ENCODE measurements at places on chromosomes 1 and 21.

DNA sequence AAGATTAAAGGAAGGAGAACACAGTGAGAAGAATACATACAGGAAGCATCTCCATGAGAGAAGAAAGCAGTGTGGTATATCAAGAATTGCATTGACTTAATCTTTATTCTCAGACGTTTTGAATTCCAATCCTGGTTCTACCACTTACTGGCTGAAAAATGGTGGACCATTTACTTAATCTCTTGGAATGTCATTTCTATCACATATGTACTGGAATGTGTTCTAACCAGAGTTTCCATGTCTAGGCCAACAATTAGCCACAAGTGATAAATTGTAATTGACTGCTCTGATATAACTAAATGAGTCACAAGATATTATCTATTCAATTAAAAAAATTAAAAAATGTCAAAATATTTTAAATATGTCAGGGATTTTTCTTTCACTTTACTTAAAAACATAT is 626.1 kb downstream of the PTPRC start:
- no peak for DNase-seq

GRCh38 chr1:235102993-235103411 is 25.6 kb downstream of the TOMM20 start:
- peak; percentile 23 for DNase-seq

DNA sequence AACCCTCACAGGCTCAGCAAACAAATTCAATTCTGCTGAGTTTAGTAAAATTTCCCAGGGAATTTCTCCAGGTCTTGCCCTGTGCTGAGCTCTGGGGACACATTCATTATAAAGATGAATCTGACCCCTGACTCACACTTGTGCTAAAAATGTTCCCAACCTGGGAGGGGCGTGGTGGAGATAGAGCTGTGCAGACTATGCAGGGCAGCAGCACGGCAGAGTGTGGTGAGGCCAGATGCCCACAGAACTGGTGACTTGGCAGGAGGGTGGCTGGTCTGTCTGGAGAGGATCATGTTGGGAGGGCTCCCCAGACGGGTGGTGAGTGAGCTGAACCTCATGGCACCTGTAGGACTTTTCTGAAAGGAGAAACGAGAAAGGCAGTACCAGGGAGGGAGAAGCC is 31.6 kb downstream of the FAAH start:
- no peak for DNase-seq

DNA sequence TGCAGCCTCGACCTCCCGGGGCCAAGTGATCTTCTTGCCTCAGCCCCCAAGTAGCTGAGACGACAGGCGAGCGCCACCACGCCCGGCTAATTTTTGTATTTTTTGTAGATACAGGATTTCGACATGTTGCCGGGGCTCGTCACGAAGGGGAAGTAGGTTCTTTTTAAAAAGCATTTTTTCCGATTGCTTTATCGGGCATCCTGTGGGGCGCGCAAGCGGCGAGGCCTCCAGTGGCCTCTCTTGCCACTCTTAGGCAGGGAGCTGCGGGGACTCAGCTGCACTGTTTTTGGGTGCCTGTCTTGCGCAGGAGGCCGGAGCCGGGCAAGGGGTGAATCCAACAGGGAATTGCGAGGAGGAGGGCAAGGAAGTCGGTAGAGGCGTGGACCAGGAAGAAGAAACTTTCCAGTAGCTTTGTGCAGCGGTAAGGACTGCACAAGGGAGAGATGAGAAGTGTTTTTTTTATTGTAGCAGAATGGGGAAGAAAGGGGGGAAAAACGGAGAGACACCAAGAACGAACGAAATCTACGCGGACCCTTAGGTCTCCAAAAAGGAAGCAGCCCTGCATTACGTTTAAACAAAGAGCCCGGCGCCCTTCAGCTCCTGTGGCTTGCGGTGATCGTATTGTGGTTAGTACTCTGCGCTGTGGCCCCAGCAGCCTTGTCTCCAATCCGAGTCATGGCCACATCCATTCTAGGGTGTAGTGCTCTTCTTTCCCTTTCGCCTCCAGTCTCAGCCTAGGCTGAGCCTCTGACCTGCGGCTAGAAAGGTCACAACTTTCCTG is 164.8 kb downstream of the PPIAL4G start:
- no peak for DNase-seq

GRCh38 chr1:178690496-178690895 is 34.5 kb upstream of the RALGPS2 start:
- DNase-seq, result no peak

DNA sequence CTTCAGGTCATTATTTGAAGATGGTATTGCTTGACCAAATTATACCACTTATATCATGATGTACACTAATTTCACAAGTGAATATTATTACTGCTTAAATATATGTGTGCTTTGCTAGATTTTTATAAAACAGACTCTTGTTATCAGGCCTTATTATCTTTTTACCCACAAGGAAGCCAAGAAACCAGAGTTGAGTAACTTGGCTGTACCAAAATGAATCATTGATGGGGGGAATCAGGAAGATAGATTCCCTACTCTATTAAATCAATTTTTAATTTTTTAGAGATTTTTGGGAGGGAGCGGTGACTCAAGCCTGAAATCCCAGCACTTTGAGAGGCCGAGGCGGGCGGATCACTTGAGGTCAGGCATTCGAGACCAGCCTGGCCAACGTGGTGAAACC is 16.0 kb upstream of the SCCPDH start:
- DNase-seq, result no peak

GRCh38 chr1:34746785-34747637 is 7.8 kb upstream of the GJB5 start:
- DNase-seq, result no peak

- DNase-seq, result no peak
These were observed 80.7 kb downstream of the SMYD2 start for GRCh38 chr1:214361636-214362035.

GRCh38 chr1:67814121-67814772 is 19.0 kb downstream of the GNG12 start:
- no peak for DNase-seq

- DNase-seq, result no peak
These were observed 129.6 kb downstream of the SYT2 start for GRCh38 chr1:202580619-202581018.

GRCh38 chr1:1407636-1408318 is 684 bp upstream of the MRPL20 start:
- DNase-seq, result no peak

- DNase-seq, result no peak
These were observed 1.6 kb downstream of the ELOVL1 start for GRCh38 chr1:43366179-43366578.

GRCh38 chr1:17610713-17611112 is 71.2 kb downstream of the ARHGEF10L start:
- no peak for DNase-seq

DNA sequence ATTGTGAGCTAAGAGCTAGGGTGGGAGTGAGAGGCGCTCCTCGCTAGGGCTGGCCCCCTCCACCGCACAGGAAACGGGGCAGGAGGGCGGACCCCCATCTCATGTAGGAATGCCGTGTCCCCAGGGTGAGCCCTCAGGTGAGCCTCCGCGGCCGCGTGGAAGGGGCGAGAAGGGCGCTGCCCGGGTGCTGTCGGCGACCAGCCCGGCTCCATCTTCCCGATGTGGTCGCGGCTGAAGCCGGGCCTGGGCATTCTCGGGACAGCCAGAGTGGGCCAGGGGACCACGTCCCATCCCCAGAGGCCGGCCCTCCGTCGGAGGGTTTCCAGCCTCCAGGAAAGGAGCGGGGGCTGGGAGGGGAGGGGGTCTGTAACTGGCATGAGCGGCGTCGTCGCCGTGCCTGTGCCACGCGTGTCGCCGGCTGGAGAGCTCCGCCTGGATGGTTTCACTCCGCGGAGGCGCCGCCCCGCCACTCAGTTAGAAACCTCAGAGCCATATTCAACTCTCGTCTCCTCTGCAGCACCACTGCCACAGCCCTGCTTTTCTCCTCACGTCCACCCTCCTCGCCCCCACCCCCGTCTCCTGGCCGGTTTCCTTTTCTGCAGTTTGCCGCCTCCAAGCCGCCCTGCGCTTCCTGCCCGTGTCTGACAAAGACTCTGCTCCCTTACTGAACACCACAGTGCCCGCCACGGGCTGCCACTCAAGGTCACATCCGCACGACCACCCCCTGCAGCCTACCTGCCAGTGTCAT is at the start of gene TMEM269:
TSS of gene TMEM269 (plus strand) at position 46 of the 748 bp plus-strand sequence. CDS start 4,903 bp downstream, outside the sequence.
- no peak for DNase-seq

- DNase-seq, result no peak
These were observed 14.7 kb downstream of the OVGP1 start for GRCh38 chr1:111412839-111413238.

GRCh38 chr1:116075990-116076389 is 35.2 kb upstream of the MAB21L3 start:
- no peak for DNase-seq

GRCh38 chr1:48523558-48523957 is 51.6 kb upstream of the SPATA6 start:
- no peak for DNase-seq

GRCh38 chr1:223877804-223878203 is 32.1 kb upstream of the TP53BP2 start:
- no peak for DNase-seq

DNA sequence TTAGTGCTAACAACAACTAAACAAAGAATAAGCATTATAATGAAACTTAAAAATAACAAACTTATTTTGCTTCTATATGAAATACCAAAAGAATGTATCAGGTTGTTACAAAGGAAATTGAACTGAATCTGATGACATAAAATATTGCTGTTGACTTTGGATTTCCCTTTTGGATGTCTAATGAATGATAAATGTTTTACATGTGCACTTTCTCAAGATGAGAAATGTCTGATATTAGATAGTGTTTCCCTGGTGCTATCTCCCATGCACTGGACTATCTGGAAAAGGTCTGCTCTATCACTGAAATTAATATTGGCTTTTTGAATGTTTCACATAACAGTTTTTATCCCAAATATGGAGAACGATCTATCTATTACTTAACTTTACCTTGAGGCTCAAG is 179.9 kb downstream of the HMCN1 start:
- no peak for DNase-seq

GRCh38 chr1:97281962-97282361 is 560.4 kb downstream of the PTBP2 start:
- no peak for DNase-seq

DNA sequence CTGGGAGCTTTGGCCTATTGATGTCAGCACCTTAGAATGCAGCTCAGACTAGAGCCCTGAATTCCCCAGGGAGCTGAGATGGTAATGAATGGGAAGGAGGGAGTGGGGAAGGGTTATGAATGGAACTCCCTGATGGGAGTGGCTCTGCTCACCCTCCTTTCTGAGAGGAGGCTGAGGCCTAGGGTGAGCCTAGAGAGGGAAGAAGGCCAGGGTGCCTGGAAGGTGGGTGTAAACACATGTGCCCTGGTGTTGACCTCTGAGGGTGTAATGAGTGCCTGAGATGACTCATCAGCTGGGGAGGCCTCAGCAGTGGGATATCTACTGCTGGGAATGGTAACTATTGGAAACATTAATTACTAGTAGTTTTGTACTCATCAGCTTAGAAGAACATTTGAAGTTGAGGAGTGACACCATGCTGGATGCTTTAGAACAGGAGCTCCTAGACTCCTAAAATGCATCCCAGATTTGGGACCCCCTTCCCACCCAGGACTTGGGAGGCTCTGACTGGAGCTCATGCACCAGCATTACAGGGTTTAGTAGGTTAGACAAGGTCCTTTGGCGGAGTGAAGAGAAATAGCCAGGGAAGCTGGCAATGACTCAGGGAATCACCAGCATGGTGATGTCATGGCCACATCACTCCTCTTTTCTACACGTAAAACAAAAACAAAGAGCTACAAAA is 16.0 kb upstream of the PIGV start:
- DNase-seq, result no peak

DNA sequence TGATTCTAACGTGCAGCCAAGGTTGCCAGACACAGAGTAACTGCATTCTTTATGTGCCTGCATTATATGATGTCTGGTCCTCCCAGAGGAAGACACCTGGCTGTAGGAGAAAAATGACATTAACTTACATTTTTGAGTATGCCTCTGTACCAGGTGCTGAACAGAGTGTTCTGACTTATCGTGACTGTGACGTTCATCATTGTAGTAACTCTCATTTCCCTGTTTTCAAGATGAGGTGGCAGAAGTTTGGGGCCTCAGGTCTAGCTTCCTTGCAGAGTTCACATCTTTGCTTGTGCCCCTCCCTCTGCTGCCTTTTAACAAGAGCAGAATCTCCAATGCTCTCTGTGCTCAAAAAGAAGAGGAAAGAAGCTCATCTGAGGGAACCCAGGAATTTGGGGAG is 488.0 kb downstream of the AJAP1 start:
- no peak for DNase-seq

- no peak for DNase-seq
These were observed 29.1 kb downstream of the MAP3K21 start for GRCh38 chr1:233356705-233356987.

DNA sequence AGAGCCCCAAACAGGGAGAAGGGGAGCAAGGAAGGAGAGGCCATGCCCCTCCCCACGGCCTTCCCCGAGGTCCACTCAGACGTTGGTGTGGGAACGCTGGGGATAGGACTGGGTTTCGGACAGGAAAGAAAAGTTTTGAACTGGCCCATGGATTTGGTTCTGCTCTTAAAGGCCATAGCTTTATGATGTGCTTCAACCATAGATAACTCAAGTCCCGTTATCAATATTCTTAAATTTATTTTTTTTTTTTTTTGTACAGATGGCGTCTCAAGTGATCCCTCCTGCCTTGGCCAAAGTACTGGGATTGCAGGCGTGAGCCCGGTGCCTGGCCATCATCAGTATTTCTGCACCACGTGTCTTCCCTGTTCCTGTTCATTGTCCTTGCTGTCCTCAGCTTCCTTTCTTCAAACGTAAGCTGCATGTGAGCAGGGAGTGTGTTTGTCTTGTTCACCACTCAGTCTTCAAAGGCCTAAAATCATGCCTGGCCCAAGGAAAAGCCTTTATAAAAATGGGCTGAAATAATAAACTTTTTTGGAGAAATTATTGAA is 820 bp upstream of the KRTAP10-1 start:
- DNase-seq, result no peak

DNA sequence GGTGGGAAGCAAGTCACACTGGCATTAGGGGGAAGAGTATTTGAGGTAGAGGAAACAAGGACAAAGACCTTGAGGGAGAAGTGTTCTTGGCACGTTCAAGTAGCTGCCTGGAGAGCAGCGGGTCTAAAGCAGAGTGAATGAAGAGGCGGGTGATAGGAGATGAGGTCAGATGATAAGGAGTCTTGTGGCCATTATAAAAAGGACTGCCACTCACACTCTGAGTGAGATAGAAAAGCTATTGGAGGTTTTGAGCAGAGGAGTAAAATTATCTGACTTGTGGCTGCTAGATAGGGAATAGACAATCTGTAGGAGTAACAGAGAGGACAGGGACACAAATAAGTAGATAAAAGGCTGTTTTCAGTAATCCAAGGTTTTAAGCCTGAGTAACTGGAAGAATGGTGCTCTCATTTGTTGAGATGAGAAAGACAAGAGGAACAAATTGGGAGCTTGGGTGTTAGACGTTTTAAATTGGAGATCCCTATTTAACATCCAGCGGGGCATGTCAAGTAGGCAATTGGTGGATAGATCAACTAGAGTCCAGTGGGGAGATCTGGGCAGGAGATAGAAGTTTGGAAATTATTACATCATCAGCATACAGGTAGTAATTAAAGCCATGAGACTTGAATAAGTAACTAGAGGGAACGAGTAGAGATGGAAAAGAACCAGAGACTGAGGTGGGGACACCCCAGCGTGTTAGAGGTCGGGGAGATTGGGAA is 43.7 kb downstream of the HENMT1 start:
- no peak for DNase-seq
